Left forelimb (tissue), 1 donor: ENCODE measurements at places on chromosomes 7 and 10.
A peak's percentile ranks its signal among the peaks of the same experiment; 100 is the strongest.

GRCh38 chr10:104612571-104613205 lies 28.4 kb upstream of the SORCS3 start:
- no peak for DNase-seq

GRCh38 chr10:92619368-92619767 lies 26.4 kb downstream of the KIF11 start:
- no peak for DNase-seq

DNA sequence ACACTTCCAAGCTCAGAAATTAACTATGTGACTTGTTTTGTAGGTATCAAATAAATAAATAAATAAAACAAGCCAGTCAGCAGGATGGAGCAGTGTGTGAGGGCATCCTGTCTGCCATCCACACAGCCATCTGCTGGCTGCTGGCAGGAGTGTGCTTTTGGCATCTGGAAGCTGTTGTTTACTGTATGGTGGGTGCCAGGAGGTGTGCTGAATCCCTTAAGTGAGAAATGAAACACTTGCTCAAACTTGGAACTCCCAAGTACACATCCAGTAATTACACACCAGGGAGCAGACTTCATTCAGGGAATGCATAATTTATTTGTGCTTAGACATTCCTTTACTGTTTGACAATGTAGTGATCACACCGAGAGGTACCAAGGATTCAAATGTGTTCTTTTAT lies 16.9 kb upstream of the TAX1BP1 start:
- no peak for DNase-seq

DNA sequence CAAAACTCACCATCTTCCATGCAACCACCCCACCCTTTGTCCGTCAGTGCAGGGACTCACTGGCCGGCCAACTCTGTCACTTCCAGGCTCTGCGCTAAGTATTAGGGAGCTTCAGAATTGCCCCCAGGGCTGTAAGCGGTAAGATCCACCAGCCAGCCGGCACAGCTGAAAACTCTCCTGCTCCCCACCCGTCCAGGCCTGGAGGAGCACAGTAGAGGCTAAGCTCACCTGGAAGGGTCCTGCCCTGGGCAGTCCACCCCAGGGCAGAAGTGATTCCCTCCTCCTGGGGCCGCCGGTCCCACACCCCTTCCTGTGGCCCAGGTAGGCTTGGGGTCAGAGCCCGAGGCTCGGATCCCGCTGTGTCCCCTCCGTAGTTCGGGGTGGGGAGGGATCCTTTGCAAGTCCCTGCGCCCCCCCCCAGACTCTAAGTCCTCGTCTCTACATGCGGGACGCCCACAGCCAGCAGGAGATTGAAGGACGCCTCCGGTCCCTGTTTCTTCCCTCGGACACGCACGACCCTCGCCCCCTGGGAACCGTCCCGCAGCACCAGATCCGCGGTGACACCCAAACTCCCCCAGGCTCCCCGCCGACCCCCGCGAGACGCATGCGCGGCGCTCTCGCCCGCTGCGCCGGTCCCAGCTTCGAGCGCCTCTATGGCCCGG lies 138.9 kb downstream of the ARHGAP22 start:
- DNase-seq: peak; percentile 64

DNA sequence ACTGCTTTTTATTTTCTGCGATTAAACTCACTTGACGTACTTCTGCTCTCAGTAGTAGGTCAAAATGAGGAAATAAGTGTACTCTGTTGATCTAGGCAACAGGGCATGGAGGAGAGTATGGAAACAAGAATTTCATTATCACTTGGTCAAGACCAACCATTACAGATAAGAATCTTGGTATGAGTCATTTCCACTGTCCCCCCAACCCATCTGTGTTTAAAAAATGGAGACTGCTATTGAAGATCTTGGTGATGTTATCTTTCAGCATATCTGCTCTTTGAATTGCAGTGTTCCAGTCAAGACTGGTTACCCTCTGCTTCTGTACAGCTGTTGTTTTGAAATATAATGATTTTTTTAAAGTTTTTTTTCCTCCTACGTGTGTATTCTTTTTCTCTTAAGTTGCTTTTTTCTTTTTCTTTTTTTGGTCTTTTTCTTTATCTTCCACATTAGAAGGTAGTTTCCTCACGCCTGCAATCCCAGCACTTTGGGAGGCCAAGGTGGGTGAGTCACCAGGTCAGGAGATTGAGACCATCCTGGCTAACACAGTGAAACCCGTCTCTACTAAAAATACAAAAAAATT lies 11.7 kb downstream of the STAM start:
- no peak for DNase-seq

DNA sequence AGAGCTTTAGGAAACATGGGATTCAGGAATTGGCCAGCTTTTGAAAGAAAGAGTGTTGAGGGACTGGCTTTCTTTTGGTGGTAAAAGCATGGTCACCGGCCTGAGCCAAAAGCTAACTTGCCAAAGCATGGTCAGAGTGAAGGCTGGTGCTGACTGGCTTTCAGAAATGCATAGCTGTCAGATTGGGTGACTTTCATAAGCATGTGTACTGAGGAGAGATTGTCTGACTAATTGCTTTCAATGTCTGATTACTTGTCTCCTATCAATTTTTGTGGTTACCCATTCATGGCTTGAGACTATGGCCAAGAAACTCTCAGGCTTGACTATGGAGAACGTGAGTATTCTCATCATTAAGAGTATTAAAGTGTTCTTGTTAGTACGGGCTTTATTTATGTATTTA lies 28.2 kb downstream of the ZNF25 start:
- DNase-seq: no peak

GRCh38 chr10:43998021-43998809 lies 349.5 kb upstream of the ZNF32 start:
- DNase-seq: no peak

- no peak for DNase-seq
These were observed 4.4 kb upstream of the BICC1 start for GRCh38 chr10:58508316-58508715.

GRCh38 chr7:28419716-28420115 lies 7.4 kb downstream of the CREB5 start:
- no peak for DNase-seq

- no peak for DNase-seq
These were observed 55.0 kb downstream of the PRTFDC1 start for GRCh38 chr10:24897326-24897926.

DNA sequence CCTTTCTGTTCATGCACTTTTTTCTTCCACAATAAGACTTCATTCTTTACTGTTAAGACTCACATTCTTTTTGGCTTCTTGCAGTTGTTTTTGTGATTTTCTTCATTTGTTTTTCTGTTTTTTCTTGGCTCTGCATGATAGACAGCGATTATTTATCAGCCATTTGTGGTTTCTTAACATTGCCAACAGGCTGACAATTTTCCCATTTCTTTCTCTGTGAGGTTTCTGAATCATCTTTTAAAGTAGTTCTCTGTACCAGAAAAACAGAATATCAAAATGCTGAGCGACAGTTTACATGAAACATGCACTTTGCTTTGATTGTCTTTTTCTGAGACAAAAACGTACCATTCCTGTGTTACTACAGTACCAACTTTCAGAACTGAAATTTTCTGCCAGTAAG lies 334.2 kb upstream of the MAGI2 start:
- no peak for DNase-seq

DNA sequence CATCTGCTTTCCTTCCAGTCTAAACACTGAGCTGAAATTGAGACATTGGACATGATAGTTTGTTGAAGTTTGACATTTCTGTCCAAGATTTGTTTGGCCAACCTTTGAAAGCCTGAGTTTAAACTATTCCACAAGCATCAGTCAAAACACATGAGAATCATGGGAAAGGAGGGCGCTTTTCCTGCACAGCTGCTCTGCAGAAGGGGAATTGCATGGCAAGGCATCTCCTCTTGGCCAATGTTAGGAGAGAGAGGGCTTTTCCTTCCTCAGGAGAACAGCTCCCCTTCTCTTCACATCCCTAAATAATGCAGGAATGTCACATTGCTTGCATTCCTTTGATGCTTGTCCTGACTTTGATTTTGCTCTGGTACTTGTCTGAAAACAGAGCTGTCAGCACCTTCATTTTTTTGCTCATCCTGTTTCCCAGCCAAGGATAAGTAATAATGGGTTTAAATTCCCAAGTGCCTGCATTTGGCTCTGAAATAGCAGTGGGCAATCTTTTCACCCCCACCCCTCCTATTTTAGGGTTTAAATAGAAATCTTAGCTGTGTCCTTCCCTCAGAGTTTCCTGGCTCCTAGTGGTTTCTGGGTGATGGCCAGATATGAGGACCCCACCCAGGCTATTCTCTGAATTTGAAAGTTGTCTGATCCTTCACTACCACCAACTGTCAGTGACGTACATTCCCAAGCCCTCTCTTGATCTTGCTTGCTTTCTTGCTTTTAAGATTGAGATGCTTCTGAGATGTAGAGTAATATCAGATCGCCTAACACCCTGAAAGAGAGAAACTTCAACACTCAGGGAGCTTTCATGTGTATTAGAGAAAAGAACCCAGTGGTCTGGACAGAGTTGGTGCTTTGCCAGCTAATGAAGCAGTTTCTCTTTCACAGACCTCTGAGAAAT lies 75.2 kb upstream of the NPVF start:
- DNase-seq: peak; percentile 71

- no peak for DNase-seq
These were observed 48.7 kb downstream of the GRK5 start for GRCh38 chr10:119256030-119256429.

- DNase-seq: peak; percentile 51
These were observed 9.0 kb downstream of the EMX2 start for GRCh38 chr10:117551330-117552155.

- DNase-seq: no peak
These were observed 99.4 kb downstream of the MMRN2 start for GRCh38 chr10:86858011-86858410.

- no peak for DNase-seq
These were observed 140.8 kb downstream of the ETV1 start for GRCh38 chr7:13848681-13849131.

DNA sequence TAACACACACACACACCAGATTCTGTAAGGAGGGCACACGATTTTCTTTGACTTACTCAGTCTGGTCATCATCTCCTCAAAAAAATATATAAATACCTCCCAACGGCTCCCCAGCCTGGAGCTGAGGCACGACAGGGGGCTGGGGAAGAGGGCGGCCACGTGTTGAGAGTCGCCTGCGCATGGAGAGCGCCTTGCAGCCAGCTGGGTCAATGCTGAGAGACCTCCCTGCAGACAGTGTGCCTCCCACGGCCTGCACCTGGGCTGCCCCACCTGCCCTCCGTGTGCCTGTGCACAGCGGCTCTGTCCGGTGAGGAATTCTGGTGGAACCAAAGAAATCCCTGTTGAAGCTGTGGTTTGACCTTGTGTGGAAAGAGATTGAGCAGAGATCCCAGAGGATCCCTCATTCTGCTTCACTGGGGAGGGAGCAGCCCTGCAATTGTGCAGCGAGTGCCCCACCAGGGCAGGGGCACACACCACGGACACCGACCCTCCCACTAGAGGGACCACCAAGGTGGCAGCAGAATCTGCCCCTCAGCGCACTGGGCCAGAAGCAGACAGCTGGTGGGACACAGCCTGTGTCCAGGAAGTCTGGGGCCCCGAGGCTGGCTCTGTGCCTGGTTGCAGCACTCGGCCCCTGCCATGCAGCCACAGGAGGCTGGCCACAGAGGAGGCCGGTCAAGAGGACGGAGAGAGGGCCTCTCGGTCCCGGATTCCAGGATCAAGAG lies 150.5 kb upstream of the PPP2R2D start:
- DNase-seq: no peak

DNA sequence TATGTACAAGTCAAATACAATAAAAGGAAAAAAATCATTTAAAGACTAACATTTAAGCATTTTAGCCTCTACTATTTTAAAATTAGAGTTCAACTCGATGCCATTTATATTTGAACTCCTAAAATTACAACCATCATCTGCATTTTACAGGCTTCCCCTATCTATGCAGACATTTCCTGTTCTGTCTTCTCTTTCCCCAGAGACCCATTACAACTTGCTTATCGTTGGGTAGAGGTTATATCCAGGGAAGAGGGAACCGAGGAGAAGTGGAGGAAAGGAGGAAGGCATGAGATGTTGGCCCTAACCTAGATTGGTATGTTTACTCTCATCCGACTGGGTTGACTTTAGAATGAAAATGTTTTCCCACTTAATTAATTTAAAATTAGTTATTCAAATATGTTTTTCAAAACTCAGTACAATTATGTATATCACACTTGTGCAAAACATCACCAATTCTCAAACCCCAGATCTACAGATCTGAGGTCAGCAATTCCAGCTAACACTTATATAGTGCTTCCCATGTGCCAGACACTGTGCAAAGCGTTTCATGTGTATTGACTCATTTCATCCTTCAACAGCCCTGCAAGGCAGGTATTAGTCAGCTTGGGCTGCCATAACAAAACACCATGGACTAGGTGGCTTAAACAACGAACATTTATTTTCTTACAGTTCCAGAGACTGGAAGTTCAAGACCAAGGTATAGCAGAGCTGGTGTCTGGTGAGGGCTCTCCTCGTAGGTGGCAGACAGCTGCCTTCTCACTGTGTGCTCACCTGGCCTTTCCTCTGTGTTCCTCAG lies 27.3 kb upstream of the HERPUD2 start:
- no peak for DNase-seq

DNA sequence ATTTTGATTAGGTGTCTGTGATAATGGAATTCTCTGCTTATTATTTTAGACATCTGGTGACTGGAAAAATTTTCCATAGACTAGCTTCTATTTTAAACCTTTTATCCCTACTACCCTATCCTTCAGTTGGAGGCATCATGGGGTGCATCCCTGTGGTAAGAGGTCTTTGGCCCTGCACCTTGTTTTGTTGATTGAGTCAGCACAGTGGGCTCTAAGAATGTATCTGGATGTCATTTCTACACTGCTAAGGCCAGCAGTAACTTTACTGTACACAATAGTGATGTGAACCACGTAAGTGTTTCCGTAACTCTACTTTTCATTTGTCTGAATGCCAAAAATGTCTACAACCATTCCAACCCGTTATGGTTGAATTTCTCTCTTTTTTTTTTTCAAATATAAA lies 75.6 kb downstream of the ADAM22 start:
- DNase-seq: no peak

DNA sequence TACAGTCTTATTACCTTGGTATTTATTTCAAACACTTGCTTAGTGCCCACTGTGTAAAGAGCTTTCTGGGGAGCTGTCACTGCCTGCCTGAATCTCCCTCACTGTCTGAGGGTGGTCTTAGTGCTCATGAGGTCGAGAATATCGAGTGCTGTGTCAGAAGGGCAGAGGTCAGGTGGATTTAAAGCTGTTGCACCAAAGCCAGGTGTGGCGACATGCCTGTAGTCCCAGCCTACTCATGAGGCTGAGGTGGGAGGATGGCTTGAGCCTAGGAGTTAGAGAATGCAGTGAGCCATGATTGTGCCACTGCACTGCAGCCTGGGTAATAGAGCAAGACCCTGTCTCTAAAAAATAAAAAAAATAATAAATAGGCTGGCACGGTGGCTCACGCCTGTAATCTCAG lies 20.9 kb downstream of the CCM2 start:
- DNase-seq: no peak

GRCh38 chr10:121137533-121137932 lies 286.4 kb downstream of the WDR11 start:
- no peak for DNase-seq

- no peak for DNase-seq
These were observed 588.2 kb upstream of the KCND2 start for GRCh38 chr7:119684763-119685162.

GRCh38 chr7:5423976-5424748 lies 528 bp upstream of the TNRC18 start:
- peak; percentile 99 for DNase-seq
